Fibroblast of lung (primary cell): ENCODE measurements at places on chromosomes 6 and 20. TPM values are rescaled to one million over a fixed set of nuclear protein-coding genes. Genes with fewer than 3 reads are reported as not detected.

TCP11 gene
- 0.17 and 0.51 TPM in 2 replicates for total RNA-seq

KIF25 gene
- 0.26 and 0.33 TPM in 2 replicates for total RNA-seq

TSPYL4 gene
- total RNA-seq = 3.9 and 5.3 TPM in 2 replicates

LY86 gene
- not detected in 2 replicates for total RNA-seq

PRDM13 gene
- total RNA-seq = not detected in 2 replicates

TMEM74B gene
- total RNA-seq = not detected in 2 replicates

MYCT1 gene
- under 0.01 TPM in 1 of 2 replicates, not detected in the other for total RNA-seq

CPNE5 gene
- total RNA-seq = 0.26 TPM in 1 of 2 replicates, not detected in the other

C6orf132 gene
- total RNA-seq = 1.0 and 1.2 TPM in 2 replicates

MRAP2 gene
- total RNA-seq = under 0.01 and 0.17 TPM in 2 replicates

LINC00237 gene
- not detected in 2 replicates for total RNA-seq

RGS17 gene
- total RNA-seq = 5.9 and 10.2 TPM in 2 replicates

MATN4 gene
- under 0.01 TPM in 2 replicates for total RNA-seq

EPHA7 gene
- total RNA-seq = under 0.01 TPM in 1 of 2 replicates, not detected in the other

CALHM5 gene
- 4.1 and 4.4 TPM in 2 replicates for total RNA-seq

SLC22A3 gene
- under 0.01 and 0.26 TPM in 2 replicates for total RNA-seq

MOG gene
- not detected in 2 replicates for total RNA-seq

ID1 gene
- total RNA-seq = 27.4 and 31.1 TPM in 2 replicates

ULBP1 gene
- 0.26 and 0.83 TPM in 2 replicates for total RNA-seq

CRISP2 gene
- not detected in 2 replicates for total RNA-seq

TRIM40 gene
- total RNA-seq = not detected in 2 replicates
